ENCODE measurements at places on chromosomes 3 and 15. TPM values are rescaled to one million over a fixed set of nuclear protein-coding genes. Genes with fewer than 3 reads are reported as not detected.

Gene CORO2B
- 8.1 TPM for total RNA-seq

Gene CD200R1L
- not detected for total RNA-seq

Gene ALS2CL
- total RNA-seq: 0.16 TPM

Gene DCLK3
- not detected for total RNA-seq

Gene WDR49
- total RNA-seq: under 0.01 TPM

Gene RBMS3
- total RNA-seq: 84.1 TPM

Gene FANCD2OS
- not detected for total RNA-seq

Gene CFAP20DC
- total RNA-seq: 1.3 TPM

Gene NLGN1
- 6.1 TPM for total RNA-seq

Gene C3orf22
- not detected for total RNA-seq

Gene UNC13C
- 0.81 TPM for total RNA-seq

Gene RASGRP1
- total RNA-seq: 0.09 TPM

Gene USP3
- total RNA-seq: 45.8 TPM

Gene ANKRD63
- total RNA-seq: not detected

Gene DLL4
- total RNA-seq: 0.09 TPM

Gene NDN
- 89.0 TPM for total RNA-seq

Gene LXN
- total RNA-seq: 152 TPM

Gene SHISA5
- 60.4 TPM for total RNA-seq

Gene NEO1
- 26.2 TPM for total RNA-seq

Gene CISH
- total RNA-seq: 1.4 TPM

Gene ADAMTS7
- total RNA-seq: 7.5 TPM

Gene CLEC3B
- total RNA-seq: 10.5 TPM

Gene ZNF660
- 2.0 TPM for total RNA-seq

Gene ZNF501
- 13.1 TPM for total RNA-seq

Gene HCLS1
- total RNA-seq: 2.7 TPM

Gene CILP
- 0.16 TPM for total RNA-seq

Gene TRIM42
- not detected for total RNA-seq

Gene LRRC3B
- total RNA-seq: not detected

Gene SLC22A13
- total RNA-seq: 0.45 TPM

Gene DNAH12
- total RNA-seq: 0.09 TPM

Gene P2RY1
- 1.1 TPM for total RNA-seq
